ENCODE measurements at places on chromosomes 7 and 10.

- peak; percentile 40 for DNase-seq
Observed at GRCh38 chr7:121744319-121744718, 128.6 kb upstream of the PTPRZ1 start.

GRCh38 chr7:68258609-68259008 is 1262.0 kb downstream of the TYW1 start:
- DNase-seq, result no peak

DNA sequence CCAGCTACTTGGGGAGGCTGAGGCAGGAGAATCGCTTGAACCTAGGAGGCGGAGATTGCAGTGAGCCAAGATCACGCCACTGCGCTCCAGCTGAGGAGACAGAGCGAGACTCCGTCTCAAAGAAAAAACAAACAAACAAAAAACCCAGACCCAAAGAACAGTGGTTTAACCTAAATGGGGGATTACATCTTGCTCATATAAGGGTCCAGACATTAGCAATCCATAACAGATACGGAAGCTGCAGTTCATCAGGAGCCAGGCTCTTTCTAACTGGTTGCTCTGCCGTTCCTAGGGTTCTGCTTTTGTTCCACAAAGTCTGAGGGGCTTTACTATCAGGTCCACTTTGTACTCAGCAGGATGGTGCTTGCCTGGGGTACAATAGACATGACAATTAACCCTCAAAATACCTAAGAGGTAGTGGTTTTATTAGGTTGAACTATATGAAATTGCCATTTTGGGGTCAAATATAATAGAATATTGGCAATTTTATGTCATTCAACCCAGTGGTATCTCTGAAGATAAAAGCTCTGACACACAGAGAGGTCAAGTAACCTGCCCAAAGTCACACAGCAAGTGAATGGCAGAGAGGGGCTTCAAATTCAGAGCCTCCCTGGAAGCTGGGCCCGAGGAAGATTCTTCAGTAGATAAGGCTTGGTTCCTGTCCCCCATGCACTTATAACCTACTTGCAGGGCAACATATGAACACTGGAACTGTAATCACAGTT is 21.3 kb downstream of the NYAP1 start:
- DNase-seq, result no peak

DNA sequence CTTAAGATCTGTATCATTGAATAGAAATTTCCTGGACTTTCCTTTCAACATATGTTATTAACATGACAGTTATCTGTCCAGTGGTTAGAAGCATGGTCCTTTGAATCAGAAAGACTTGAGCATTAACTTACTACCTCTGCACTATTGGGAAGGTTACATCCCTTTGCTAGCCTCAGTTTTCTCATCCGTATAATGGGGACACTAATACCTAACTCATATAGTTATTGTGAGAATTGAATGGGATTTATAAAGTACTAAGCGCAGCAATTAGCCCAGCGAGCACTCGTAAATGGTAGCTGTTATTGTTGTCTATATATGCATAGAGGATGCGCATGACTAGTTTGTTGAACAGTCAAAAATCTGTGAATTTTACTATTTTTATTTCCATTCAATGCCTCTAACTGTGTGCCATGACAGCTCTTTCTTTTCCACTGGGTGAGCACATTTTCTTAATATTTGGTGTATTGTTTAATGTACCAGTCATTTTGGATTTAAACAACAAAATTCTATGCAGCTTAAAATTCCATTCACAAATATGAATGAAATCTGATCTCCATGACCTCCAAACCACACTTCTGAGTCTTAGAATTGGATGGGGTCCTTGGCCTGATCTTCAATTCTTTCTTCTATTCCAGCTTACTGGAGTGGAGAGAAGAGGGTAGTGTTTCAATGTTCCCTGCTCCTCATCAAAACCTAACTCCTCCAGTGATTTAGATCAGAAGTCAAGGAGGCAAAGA is 65.0 kb downstream of the CACNB2 start:
- DNase-seq, result no peak

- no peak for DNase-seq
Observed at GRCh38 chr7:110839866-110840265, 251.1 kb upstream of the LRRN3 start.

- no peak for DNase-seq
Observed at GRCh38 chr7:115297656-115298055, 375.8 kb downstream of the MDFIC start.

- no peak for DNase-seq
Observed at GRCh38 chr10:49154641-49155040, 20.8 kb upstream of the FAM170B start.

- DNase-seq, result peak; percentile 59
Observed at GRCh38 chr7:121288894-121289293, 39.9 kb upstream of the WNT16 start.

GRCh38 chr7:114823290-114823689 is 98.6 kb upstream of the MDFIC start:
- no peak for DNase-seq

- no peak for DNase-seq
Observed at GRCh38 chr7:69017208-69017607, 581.1 kb upstream of the AUTS2 start.

DNA sequence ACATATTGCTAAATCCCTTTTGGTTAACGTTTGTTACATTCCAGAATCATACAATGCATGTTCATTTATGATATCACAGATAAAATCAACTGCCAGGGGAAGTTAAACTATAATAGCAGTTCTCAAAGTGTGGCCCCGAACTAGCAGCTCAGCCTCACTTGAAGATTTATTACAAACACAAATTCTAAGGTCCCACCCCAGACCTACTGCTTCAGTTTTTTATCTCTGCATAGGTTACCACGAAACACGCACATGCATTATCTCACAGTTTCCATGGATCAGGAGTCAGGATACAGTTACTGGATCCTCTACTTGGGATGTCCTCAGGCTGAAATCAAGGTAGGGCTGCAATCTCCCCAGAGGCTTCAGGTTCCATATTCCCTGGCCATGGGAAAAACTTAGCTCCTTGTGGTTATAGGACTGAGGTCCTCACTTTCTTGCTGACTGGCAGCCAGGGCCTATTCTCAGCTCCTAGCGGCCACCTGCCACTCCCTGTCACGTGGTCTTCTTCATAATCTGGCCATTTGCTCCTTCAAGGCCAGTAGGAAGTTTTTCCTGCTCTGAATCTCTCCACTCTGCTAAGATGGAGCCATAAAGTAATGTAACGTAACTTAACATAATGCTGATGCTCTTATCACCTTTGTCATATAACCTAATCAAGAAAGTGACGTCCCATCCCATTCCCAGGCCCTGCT is 50.5 kb upstream of the YAE1 start:
- no peak for DNase-seq

DNA sequence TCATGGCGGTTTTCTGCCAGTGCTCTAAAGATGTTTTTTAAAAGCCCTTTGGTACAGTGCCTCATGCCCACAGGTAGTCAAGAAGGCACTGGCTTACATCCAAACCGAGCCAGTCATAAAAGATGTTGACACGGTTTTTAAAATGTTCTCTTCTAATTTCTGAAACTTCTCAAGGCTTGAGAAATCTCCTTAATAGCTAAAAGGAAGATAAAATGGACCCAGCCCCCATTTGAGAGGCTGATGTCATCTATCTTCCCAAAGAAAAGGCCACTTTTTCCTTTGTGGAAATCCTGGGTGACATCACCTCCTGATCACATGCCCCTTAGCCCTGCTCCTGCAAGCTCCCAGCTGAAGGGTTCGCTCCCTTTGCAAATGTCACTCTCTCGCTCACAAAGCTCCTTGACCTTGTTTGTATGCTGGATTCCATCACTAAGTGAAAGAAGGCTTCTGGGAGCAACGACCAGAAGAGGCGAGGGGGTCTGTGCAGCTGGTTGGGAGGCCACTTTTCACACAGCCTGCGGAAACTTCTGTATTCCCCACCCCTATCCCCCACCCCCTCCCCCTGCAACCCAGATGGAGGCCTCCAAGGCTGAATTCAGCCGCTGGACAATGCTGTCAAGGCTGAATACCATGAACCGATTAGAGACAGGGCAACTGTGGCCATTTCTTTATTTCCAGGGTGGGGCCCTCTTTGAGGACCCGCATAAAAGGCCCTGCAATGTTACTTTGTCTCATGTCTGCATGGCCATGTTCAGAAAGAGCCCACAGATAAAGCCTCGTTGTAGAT is 122.8 kb downstream of the CUBN start:
- no peak for DNase-seq

- DNase-seq, result no peak
Observed at GRCh38 chr7:1999278-1999984, 233.3 kb downstream of the MAD1L1 start.

GRCh38 chr7:727104-727805 is at the start of gene PRKAR1B:
Gene PRKAR1B (minus strand): TSS chr7:727281. CDS start chr7:711505, 15,776 bp downstream.
- peak; percentile 41 for DNase-seq

- no peak for DNase-seq
Observed at GRCh38 chr10:119268871-119269506, 61.6 kb downstream of the GRK5 start.

DNA sequence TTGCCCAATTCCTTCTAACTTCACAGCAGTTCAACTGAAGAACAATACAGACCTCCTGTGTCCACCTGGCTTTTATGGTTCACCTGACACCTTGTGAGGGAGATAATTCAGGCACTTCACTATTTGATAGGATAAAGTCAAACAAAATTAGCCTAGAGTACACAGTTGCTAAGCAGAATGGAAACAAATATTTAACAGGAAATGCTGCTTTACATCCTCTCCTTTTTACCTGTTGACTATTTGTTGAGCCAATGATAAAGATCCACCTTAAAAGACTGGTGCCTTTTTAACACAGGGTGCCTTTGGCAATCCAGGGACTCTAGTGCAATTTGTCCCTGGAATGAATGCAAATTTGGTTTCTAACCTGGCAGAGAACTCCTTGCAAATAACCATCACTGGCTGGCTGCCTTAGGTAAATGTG is 39.8 kb downstream of the ITPRID1 start:
- DNase-seq, result no peak

- DNase-seq, result no peak
Observed at GRCh38 chr10:88333248-88333630, 249.9 kb downstream of the RNLS start.

DNA sequence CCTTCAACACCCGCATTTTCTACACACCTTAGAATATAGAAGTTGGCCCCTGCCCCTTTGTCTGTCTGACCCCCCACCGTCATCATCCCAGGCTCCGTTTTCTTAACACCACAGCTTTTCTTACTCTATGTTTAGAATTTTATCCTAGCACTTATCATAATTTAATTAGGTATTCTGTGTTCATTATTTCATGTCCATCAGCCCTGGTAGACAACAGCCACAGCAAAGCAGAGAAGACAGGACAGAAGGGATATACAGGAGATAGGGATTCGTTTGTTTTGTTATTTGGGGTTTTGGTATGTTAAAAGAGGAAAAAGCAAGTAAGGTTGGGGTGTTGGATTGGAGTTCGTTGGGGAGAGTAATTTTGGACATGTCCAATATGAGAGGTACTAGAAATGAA is 48.8 kb downstream of the ITGA8 start:
- no peak for DNase-seq

DNA sequence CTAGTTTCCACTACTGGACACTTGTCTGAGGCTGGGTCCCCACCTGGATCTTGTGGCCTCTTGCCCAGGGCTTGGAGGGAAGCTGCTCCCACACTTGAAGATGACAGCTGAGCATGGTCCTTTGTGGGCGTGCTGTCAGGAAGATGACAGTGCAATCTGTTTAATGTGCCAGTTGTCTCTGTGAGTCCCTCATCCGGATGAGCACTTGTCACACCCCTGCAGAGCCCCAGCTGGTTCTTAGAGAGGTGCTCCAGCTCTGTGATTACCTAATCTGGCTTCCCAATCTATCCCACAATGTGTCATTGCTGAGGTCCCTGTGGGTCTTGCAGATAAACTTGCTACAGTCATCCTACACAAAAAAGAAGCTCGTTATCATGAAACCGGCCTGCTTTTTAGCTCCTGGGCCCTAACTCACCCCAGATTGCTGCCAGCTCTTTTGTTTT is 34.8 kb upstream of the CCSER2 start:
- no peak for DNase-seq

DNA sequence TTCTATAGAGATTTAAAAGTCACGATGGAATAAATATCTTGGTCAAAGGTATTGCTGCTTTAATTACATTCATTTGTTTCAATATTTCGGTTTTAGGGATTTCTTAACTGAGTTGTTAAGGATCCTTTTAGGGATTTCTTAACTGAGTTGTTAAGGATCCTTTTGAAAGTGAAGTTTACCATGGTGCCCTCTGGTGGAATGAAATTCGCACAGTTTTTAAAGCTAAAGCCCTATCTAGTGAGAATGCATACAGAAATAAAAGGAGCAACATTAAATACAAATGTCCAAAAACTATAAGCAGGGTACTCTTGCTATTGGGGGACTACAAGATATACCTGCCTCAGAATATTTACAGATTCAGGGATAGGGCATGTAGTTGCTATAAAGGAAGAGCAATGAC is 193.7 kb downstream of the RNLS start:
- peak; percentile 51 for DNase-seq

- no peak for DNase-seq
Observed at GRCh38 chr7:87110778-87111177, 41.5 kb upstream of the DMTF1 start.

GRCh38 chr10:49279015-49279880 is 19.7 kb upstream of the C10orf71 start:
- no peak for DNase-seq

GRCh38 chr10:18582803-18583202 is 68.6 kb downstream of the NSUN6 start:
- no peak for DNase-seq

DNA sequence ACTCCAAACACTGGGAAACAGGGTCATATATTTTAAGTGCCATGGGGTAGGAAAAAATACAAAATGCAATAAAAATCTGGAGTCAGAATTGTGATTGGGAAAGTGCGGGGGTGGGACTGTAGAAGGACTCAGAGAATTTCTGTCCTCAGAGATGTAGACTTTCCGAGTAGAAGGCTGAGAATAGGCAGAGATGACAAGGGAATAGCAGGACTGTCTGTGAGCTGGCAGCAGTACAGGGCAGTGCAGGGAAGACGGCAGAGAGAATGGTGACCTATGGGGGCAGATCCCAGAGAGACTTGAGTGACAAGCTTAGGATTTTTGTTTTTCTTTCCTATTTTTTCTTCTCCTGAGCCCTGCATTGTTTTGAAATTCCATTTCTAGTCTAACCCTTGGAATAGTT is 127.6 kb downstream of the SLC16A9 start:
- DNase-seq, result no peak

DNA sequence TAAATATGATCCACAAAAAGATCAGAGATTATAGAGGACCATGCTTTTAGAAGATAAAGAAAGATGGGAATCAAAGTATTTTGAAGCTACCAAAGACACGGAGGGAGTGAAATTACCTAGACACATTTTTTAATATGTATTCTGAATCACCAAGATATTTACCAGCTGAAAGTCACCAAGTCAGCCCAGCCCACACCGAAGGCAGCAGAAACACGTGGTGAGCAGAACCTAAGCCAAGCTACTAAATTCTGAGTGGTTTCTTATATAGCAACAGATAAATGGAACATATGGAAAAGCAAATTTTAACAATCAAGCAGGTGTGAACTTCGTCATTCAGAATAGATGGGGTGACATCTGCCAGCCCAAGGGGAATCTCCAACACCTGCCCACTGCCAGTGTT is 134.7 kb upstream of the AKR1E2 start:
- DNase-seq, result no peak
